ENCODE measurements at places on chromosomes 13 and 19. TPM values are rescaled to one million over a fixed set of nuclear protein-coding genes. Genes with fewer than 3 reads are reported as not detected.

CEACAM4 gene
- 12.7 TPM for total RNA-seq

NFIX gene
- 23.4 TPM for total RNA-seq

GNG7 gene
- 5.1 TPM for total RNA-seq

GRCh38 chr13:110815471-110816204, 99.2 kb downstream of the ANKRD10 start:
- no peak for DNase-seq

UBXN6 gene
- total RNA-seq: 69.7 TPM
